ENCODE measurements at places on chromosomes 7 and 10.

GRCh38 chr7:123432601-123433000, 101.8 kb downstream of the IQUB start:
- no peak for DNase-seq

- no peak for DNase-seq
Observed at GRCh38 chr7:69871886-69872569, 273.8 kb downstream of the AUTS2 start.

- no peak for DNase-seq
Observed at GRCh38 chr10:77505431-77506334, 131.9 kb downstream of the KCNMA1 start.

DNA sequence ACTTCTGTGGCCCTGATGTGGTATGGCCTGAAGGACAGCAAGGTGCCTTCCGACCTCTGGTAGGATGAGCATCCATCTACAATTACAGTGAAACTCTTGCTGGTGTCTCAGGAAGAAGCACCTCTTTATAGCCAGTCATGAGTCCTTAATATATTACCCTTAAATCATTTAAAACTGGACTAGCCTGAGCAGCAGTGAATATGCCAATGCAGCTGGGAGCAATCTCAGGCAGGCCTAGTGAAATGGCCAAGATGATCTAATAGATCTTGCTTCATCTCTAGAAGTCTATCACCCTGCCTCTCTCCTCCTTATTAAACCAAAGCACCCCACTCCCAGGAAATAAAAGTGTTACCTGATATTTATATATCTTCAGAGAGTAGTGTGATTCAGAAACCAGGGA, 66.7 kb upstream of the SORCS3 start:
- DNase-seq = no peak

DNA sequence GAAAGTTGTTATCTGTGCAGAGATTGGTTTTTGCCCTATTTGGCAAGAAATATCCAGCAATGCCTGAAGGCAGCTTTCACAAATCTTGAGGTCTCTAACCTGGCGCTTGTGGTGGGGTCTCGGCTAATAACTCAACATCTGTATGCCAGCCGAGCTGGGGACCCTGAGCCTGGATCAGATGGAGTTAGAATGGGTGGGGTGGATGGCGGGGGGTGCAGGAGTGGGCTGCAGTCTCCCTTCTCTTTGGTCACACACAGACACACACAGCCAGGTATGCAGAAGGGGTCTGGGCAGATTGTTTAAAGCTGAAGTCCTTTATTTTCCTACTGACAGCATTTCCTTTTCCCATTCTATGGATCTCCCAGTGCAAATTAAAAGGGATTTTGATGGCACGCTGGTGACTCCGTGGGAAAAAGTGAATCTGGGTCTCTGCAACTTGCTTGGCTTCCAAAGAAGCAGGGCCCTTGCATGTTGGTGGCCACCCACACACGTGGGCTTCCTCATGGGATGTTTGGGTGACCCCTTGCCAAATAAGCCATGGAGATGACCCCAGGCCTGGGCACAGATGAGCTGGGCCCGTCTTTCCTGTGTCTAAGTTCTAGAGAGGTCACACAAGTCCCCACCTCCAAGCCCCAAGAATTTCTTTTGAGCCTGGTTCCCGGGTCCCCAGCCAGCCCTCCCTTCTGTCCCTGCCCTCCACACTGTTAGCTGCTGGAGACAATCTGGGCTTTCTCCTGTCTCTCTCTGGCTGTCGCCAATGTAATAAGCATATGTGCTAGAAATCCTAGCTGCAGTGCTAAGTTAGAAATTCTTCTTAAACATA, 39.9 kb upstream of the EMX2 start:
- no peak for DNase-seq

- no peak for DNase-seq
Observed at GRCh38 chr10:115604627-115605026, 511.5 kb downstream of the ATRNL1 start.

DNA sequence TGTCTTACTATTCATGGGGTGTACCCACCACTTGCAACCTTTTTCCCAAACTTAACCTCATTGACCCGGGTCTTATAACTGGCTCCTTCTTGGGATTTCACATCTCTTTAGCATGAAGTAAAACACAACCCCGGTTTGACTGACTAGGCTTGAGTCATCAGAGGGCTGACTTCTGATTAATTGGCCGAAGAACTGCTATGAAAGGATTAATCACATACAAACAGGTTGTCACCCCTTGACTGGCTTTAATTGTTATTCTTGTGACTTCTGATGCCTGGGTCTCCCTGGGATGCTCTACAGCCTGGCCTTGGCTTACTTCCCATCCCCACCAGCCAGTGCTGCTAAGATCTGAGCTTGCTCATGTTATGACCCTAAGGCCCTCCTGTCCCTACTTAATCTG, 8.8 kb upstream of the CRPPA start:
- no peak for DNase-seq

DNA sequence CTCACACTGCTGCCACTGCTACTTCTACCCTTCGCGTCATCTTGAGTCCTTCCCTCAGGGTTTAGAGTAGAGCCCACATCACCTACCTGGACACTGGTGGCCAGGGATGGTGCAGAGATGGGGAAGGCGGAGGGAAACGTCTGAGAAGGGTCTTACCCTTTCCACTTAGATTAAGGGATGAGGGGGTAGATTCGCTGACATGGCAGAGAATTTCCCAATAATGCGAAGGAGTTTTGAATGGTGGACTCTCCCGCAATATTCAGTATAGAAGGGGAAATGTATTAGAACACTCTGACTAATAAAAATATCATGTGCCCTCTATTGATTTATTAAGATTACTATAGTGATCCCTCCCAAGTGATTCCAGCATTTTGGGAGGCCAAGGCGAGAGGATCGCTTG, 209.5 kb upstream of the KIAA1217 start:
- no peak for DNase-seq

GRCh38 chr7:47591655-47592572, 10.0 kb upstream of the TNS3 start:
- no peak for DNase-seq

- DNase-seq = no peak
Observed at GRCh38 chr10:114095559-114096337, 52.1 kb downstream of the ADRB1 start.

GRCh38 chr10:131930150-131930549, 29.3 kb downstream of the PPP2R2D start:
- no peak for DNase-seq

DNA sequence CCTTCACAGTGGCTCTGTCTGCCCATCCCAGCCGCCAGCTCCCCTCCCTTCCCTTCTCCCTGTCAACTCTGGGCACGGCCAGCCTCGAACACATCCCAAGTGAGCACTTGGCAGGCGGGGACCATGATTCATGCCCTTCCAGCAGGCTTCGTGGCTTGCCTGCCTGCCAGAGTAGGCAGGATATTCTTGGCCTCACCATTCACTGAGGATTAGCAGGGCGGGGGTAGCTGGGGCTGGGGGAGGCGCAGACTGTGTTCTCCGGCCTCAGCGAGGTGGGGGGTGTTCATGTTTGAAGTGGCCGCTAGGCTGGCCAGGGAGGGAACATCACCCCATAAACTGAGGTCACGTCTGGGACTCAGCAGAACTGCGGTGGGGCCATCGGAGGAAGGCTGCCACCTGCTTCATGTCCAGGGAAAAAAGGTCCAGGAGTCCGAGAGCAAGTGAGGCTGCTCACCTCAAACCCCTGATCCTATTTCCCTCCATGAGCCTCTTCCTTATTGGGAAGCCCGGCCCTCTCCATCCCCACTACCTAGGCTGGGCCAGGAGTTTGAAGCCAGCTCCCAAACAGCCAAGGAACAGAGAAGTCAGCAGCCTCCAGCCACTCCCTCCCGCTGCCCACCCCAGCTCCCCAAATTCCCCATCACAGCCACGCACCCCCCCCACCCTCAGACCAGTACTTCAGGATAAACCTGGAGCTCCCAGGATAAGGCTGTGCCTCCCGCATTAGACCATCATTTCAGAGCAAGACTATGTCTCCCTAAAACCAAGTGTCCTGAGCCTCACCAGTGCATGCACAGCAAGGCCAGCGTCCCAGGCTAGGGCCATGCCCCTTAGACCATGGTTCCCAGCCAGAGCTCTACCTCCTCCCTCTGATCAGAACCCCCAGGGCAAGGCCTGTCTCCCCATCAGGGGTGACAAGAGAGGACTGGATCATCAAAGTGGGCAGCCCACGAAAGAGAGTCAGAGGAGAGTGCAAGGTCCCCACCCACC, 42.8 kb upstream of the RABGEF1 start:
- no peak for DNase-seq

- DNase-seq = no peak
Observed at GRCh38 chr10:11846542-11846941, 23.4 kb downstream of the PROSER2 start.

DNA sequence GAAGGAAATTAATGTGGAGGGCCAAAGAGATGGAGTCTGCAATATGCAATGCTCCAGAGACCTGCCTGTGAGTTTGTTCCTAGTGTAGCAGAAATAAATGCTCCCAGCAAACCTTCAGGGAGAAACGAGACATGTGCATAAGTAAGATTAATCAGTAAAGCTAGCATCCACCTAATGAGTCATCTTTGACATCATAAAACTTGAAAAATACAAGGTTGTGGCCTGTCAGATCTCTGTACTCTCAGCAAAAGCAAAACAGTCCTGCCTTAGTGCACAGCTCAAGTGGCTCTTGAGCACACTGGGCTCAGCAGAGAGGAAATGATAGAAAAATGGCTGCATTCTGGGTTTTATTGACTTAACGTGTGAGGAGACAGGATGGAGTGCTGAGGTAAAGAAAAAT, 32.5 kb upstream of the ERCC6 start:
- no peak for DNase-seq

DNA sequence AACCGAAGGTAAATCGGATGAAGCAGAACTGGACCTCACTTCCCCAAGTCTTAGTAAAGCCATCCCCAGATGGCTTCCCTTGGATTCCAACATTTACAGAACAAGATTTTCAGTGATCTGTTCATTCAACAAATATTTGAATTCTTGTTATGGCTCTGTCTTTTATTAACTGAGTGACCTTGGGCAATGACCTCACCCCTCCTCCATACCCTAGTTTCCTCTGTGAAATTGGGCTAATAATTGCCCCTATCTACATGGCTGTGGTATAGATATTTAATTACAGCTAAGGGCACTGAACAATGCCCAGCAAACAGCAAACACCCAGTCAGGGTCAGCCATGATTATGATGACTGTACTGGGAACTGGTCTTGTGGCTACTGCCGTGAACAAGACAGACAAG, 19.1 kb downstream of the TECTB start:
- no peak for DNase-seq

DNA sequence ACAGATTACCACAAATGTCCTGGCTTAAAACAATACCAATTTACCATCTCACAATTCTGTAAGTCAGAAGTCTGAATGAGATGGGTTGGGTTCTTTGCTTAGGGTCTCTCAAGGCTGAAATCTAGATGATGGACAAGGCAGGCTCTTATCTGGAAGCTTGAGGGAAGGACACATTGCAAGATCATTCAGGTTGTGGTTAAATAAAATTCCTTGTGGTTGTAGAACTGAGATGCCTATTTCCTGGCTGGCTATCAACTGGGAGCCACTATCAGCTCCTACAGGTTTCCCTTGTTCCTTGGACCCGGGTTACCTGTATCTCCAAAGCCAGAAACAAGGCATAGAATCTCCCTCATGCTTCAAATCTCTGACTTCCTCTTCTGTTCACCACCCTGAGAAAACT, 148.4 kb downstream of the MDFIC start:
- no peak for DNase-seq

DNA sequence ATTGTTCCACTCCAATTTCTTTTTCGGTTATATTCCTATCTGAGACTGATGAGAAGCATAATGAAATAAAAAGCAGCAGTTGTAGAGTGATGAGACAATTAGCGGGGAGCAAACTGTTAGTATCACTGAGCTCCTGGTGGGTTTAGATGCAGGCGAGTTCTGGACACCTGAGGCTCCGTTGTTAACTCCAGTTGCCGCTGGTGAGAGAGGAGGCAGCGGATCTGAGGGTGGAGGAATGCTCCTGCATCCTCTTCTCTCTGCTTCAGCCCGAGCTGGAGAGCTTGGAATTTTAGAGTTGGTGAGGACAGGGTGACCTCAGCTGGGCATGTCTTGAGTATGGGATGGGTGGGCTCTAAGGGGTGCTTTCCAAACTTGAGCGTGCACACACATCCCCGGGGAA, 31.4 kb downstream of the LRMDA start:
- DNase-seq = no peak

- no peak for DNase-seq
Observed at GRCh38 chr7:85469446-85470010, 282.7 kb upstream of the SEMA3D start.

GRCh38 chr10:116430288-116430687, 2.6 kb downstream of the PNLIPRP3 start:
- DNase-seq = no peak

- DNase-seq = no peak
Observed at GRCh38 chr7:140146574-140146973, 30.2 kb downstream of the KDM7A start.

- no peak for DNase-seq
Observed at GRCh38 chr7:460374-461116, 59.1 kb downstream of the PDGFA start.

DNA sequence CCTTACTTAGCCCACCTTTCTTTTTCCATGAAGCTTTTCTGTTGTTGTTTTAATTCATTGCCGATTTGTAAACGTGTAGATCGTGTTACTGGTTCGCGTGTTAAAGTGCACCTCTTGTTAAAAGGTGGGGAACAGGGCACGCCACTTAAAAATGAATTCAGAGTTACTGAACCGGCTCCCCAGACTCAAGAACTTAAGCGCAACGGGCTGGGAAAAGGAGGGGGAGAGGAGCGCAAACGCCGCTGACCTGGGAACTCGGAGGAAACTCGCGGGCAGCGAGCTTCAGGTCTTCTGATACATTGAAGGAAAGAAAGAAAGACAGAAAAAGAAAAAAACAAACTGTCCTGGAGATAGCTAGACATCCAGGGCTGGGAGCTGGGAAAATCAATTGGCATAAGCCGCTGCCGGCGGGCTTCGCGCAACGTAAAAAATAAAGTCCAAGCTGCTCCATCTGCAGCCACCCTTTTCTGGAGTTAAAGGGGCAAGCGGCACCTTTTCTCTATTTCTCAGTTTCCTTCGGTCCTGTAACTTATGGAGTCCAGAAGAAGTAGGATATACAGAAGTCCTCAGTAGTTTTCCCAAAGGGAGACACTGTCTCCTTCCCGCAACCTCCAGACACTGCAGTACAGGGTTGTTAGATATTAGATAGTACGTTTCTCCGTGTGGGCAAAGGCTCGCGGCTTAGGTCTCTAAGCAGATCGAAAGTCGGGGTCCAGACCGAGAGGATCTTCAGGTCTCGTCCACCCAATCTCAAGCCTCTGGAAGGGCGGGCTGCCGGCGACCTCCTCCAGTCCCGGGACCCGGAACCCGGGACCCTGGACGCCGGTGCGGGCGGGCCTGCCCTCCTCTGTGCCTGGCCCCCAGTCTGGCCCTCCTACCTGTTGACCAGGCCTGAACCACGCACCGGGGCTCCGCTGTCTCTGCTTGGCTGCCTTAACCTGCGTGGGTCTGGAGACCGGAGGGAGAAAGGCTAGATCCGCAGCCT, 1.8 kb upstream of the DLX6 start:
- no peak for DNase-seq

DNA sequence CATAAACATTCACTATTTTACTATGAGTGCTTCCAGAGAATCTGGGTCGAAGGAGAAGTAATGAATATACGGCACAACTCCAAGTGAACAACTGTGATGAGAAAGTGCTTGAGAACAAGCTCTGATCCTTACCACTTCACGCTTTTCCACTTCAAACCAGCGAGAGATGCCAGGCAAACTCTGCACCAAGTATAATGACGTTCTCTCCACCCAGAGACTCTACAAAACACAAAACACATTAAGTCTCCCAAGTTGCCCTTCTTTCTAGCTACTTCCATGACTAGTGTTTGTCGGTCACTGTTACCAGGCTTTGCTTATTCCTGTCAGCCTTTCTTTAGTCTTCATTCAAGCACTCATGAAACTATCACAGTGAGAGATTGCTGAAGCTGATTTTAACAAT, 193.1 kb upstream of the IMMP2L start:
- DNase-seq = no peak
